ENCODE measurements at places on chromosomes 1 and 21. TPM values are rescaled to one million over a fixed set of nuclear protein-coding genes. Genes with fewer than 3 reads are reported as not detected.

TMEM125 gene
- 19.7 TPM for total RNA-seq

- H3K27ac ChIP-seq = no peak overlapping the region
- no peaks in the 10 kb centered on the region for H3K4me1 ChIP-seq
- DNase-seq = no peak
- no peaks in the 10 kb centered on the region for H3K36me3 ChIP-seq
- no peaks in the 10 kb centered on the region for H3K27me3 ChIP-seq
- no peak overlapping the region for H3K4me3 ChIP-seq
Observed at GRCh38 chr1:84598418-84598817, 24.2 kb upstream of the CTBS start.

DNA sequence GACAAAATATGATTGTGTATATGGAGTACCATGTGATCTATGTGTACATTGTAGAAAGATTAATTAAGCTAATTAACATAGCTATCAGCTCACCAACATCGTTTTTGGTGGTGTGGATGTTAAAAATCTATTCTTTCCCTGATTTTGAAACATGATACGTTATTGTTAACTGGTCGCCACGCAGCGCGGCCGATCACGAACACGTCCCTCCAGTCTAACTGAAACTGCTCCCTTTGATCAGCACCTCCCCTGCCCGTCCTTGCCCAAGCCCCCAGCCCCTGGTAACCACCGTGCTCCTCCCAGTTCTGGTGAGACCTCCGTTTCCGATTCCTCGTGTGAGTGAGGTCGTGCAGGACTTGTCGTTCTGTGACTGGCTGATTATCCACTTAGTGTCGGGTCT, 67.0 kb downstream of the AGPAT3 start:
- DNase-seq = no peak
- H3K4me3 ChIP-seq = no peak overlapping the region
- H3K36me3 ChIP-seq = no peaks in the 10 kb centered on the region
- no peaks in the 10 kb centered on the region for H3K4me1 ChIP-seq
- H3K27ac ChIP-seq = no peak overlapping the region

- no peaks in the 10 kb centered on the region for H3K36me3 ChIP-seq
- no peak overlapping the region for H3K4me3 ChIP-seq
- no peak for DNase-seq
- no peak overlapping the region for H3K27ac ChIP-seq
- no peaks in the 10 kb centered on the region for H3K4me1 ChIP-seq
- no peaks in the 10 kb centered on the region for H3K27me3 ChIP-seq
Observed at GRCh38 chr1:150187560-150187931, 37.8 kb downstream of the PLEKHO1 start.

CR1L gene
- total RNA-seq = not detected

S100A11 gene
- 59.5 TPM for total RNA-seq

FASLG gene
- total RNA-seq = not detected

GRCh38 chr21:27346041-27346448, 379.2 kb upstream of the ADAMTS5 start:
- H3K27me3 ChIP-seq = no peaks in the 10 kb centered on the region
- no peak for DNase-seq
- no peak overlapping the region for H3K27ac ChIP-seq
- no peaks in the 10 kb centered on the region for H3K4me1 ChIP-seq
- H3K4me3 ChIP-seq = no peak overlapping the region

DNA sequence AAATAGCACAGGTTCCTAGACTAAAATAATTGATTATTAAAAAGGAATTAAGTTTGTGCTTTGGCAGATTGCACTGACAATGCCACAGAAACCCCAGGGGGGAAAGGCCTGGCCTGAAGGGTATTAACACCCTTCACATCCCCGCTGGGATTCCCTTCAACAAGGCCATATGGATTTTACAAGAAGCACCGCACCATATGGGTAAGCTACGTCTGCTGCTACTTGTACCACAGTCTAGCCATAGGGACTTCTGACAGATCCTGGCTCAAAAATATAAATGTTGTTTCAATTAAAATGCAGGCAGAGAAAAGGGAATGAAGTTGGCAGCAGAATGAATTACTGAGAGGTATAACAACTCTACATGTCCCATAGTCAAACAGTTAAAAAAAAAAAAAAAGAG, 101.0 kb downstream of the DENND1B start:
- H3K4me1 ChIP-seq = no peaks in the 10 kb centered on the region
- no peak for DNase-seq
- no peaks in the 10 kb centered on the region for H3K27me3 ChIP-seq

CD247 gene
- 1.5 TPM for total RNA-seq

DNA sequence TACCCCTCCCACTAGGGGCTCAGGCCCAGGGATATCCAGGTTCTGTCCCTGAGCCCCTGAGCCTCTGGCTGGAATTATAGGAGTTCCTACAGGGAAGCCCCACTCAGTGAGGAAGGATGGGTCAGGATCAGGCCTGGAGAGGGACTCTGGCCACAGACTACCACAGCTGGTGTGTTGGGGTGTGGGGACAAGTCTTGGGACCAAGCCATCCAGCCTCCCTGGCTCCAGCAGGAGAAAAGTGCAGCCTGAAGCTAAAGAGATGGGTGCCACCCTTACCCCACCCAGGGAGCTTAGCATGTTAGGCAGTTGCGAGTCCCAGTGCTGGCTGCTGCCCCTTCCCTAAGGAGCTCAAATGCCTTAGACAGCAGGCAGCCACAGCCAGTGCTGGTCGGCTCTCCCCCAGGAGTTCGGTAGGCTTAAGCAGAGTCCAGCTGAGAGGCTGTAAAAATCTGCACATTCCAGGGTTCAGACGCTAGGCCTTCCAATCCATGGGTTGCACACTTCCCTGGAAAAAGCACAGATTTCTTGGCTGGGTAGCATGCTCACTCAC, 96.2 kb upstream of the CYYR1 start:
- no peak for DNase-seq
- no peak overlapping the region for H3K27ac ChIP-seq
- no peaks in the 10 kb centered on the region for H3K36me3 ChIP-seq
- H3K4me1 ChIP-seq = no peaks in the 10 kb centered on the region

FAM151A gene
- total RNA-seq = 5.2 TPM

GRCh38 chr1:42324398-42325013, 10.5 kb downstream of the FOXJ3 start:
- no peaks in the 10 kb centered on the region for H3K36me3 ChIP-seq
- DNase-seq = no peak

- no peaks in the 10 kb centered on the region for H3K4me1 ChIP-seq
- H3K4me3 ChIP-seq = no peak overlapping the region
- no peaks in the 10 kb centered on the region for H3K27me3 ChIP-seq
- H3K27ac ChIP-seq = no peak overlapping the region
- H3K36me3 ChIP-seq = no peaks in the 10 kb centered on the region
Observed at GRCh38 chr1:216823731-216824130, 100.5 kb upstream of the ESRRG start.
